ENCODE measurements at places on chromosomes 2 and 18. TPM values are rescaled to one million over a fixed set of nuclear protein-coding genes. Genes with fewer than 3 reads are reported as not detected.

The ALLC gene
- 1.2 TPM for polyA plus RNA-seq

The ALPG gene
- not detected for polyA plus RNA-seq

The CHPF gene
- 76.0 TPM for polyA plus RNA-seq

The CEBPZ gene
- 41.8 TPM for polyA plus RNA-seq

The IL18RAP gene
- 0.17 TPM for polyA plus RNA-seq

The STK39 gene
- 14.1 TPM for polyA plus RNA-seq

DNA sequence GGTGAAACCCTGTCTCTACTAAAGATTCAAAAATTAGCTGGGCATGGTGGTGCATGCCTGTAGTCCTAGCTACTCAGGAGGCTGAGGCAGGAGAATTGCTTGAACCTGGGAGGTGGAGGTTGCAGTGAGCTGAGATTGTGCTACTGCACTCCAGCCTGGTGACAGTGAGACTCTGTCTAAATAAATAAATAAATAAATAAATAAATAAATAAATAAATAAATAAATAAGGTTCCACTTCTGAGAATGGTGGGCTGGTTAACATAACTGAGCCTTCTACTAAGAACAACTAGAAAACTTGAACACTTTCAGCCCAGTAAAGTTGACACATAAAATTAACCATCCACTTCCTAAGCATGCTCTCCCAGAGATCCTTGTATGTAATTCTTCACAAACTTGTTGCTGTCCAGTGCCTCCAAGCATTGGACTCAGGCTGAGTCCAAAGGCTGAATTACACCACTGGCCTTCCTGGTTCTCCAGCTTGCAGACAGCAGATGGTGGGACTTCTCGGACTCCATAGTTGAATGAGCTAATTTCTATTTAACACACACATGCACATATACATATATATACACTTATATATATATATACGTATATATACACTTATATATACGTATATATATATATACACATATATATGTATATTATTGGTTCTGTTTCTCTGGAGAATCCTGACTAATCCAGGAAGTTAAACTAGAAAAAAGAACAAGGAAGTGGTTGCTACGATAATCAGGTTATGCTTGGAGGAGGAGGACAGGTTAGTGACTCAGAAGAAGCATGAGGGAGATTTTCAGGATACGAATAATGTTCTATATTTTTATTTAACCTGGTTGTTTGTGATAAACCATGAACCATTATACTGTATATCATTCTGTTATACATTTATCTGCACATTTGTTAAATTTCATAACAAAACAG, 348.8 kb downstream of the METTL4 start:
- no peak for DNase-seq
- no peaks in the 10 kb centered on the region for H3K4me1 ChIP-seq
- no peaks in the 10 kb centered on the region for H3K27me3 ChIP-seq
- H3K4me3 ChIP-seq = no peak overlapping the region

GRCh38 chr2:65393743-65394422, 38.5 kb downstream of the SPRED2 start:
- H3K27ac ChIP-seq = no peak overlapping the region
- peaks cover 11% of the 10 kb centered on the region for H3K4me1 ChIP-seq
- no peak overlapping the region for H3K4me3 ChIP-seq
- no peak for DNase-seq
- no peaks in the 10 kb centered on the region for H3K36me3 ChIP-seq
- H3K27me3 ChIP-seq = no peaks in the 10 kb centered on the region

DNA sequence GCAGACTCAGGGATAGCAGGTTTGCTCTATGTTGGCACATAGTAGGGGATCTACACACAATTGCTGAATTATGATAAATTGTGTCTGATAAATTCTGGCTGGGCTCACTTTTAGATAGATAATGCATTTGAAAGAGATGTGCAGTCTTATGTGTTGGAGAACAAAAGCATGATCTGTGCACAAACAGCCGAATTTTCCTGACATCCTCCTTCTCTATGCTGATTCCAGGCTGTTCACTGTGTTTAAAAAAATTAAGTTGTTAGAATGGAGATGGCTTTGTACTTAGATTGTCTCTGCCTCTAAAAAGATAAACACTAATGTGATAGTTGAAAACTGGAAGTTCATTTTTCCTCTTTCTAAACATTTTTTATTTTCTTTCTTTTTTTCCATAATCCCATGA, 2.1 kb downstream of the CERS6 start:
- no peak overlapping the region for H3K27ac ChIP-seq
- H3K27me3 ChIP-seq = no peaks in the 10 kb centered on the region
- peaks cover 2% of the 10 kb centered on the region for H3K4me1 ChIP-seq
- no peaks in the 10 kb centered on the region for H3K36me3 ChIP-seq

- DNase-seq = no peak
- H3K36me3 ChIP-seq = no peaks in the 10 kb centered on the region
- H3K4me3 ChIP-seq = no peak overlapping the region
- H3K27me3 ChIP-seq = no peaks in the 10 kb centered on the region
These were observed 176.1 kb downstream of the KLHL29 start for GRCh38 chr2:23561088-23561487.

GRCh38 chr18:35969676-35970075, 2.8 kb upstream of the RMP24 start:
- H3K27ac ChIP-seq = no peak overlapping the region
- H3K27me3 ChIP-seq = no peaks in the 10 kb centered on the region
- H3K4me1 ChIP-seq = no peaks in the 10 kb centered on the region
- no peaks in the 10 kb centered on the region for H3K36me3 ChIP-seq

GRCh38 chr18:11150271-11150615, 874 bp upstream of the PIEZO2 start:
- H3K27me3 ChIP-seq = no peaks in the 10 kb centered on the region
- H3K27ac ChIP-seq = no peak overlapping the region
- no peak for DNase-seq
- H3K4me3 ChIP-seq = no peak overlapping the region
- peaks cover 4% of the 10 kb centered on the region for H3K4me1 ChIP-seq

DNA sequence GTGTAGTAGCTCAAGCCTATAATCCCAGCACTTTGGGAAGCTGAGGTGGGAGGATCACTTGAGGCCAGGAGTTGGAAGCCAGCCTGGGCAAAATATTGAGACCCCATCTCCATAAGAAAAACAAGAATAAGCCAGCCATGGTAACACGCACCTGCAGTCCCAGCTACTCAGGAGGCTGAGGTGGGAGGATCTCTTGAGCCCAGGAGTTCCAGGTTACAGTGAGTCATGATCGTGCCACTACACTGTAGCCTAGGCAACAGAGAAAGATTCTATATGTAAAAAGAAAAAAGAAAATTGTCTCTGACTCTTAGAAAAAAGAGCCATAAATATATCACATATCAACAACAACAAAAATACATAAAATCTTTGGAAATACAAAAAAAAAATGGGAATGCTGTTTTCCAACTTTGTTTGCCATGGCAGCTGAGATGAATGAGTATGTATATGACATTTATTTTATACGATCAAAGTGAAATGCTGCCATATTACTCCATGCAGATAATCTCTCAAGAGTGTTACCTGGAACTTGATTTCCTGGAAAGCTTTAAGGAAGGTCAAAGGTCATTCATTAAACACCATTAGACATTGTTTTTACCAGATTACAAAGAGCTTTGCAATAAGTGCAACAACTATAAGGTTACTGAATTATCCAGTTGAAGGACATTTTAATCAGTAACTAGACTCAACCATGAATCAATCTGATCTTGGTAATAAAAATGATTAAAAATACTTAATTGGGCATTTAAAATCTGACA, 19.7 kb upstream of the DAPL1 start:
- H3K36me3 ChIP-seq = no peaks in the 10 kb centered on the region
- H3K4me3 ChIP-seq = no peak overlapping the region
- no peaks in the 10 kb centered on the region for H3K27me3 ChIP-seq
- peaks cover 3% of the 10 kb centered on the region for H3K4me1 ChIP-seq
- no peak overlapping the region for H3K27ac ChIP-seq

DNA sequence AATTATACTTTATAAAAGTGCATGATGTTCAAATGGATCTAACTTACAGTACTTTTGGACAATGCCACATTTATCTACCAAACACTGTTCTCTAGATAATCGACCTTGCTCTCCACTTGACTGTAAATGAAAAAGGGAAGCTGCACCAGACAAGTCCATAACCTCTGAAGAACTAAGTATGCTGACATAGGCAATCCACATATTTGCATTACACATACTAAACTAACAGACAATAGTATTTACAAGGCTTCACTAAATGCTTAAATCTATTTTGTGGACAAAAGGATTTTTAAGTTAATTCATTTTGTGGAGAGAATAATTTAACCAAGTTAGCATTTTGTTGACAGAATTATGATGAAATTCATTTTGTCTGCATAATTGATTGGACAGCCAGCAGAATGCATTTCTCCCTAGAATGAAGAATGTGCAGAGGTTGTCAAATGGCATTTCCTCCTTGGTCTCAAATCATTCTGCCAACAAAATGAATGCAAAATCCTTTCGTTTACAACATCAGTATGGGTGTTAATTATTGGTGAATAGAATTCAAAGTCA, 520.9 kb downstream of the CPS1 start:
- H3K4me3 ChIP-seq = no peak overlapping the region
- no peaks in the 10 kb centered on the region for H3K36me3 ChIP-seq
- H3K27me3 ChIP-seq = no peaks in the 10 kb centered on the region
- H3K27ac ChIP-seq = no peak overlapping the region

DNA sequence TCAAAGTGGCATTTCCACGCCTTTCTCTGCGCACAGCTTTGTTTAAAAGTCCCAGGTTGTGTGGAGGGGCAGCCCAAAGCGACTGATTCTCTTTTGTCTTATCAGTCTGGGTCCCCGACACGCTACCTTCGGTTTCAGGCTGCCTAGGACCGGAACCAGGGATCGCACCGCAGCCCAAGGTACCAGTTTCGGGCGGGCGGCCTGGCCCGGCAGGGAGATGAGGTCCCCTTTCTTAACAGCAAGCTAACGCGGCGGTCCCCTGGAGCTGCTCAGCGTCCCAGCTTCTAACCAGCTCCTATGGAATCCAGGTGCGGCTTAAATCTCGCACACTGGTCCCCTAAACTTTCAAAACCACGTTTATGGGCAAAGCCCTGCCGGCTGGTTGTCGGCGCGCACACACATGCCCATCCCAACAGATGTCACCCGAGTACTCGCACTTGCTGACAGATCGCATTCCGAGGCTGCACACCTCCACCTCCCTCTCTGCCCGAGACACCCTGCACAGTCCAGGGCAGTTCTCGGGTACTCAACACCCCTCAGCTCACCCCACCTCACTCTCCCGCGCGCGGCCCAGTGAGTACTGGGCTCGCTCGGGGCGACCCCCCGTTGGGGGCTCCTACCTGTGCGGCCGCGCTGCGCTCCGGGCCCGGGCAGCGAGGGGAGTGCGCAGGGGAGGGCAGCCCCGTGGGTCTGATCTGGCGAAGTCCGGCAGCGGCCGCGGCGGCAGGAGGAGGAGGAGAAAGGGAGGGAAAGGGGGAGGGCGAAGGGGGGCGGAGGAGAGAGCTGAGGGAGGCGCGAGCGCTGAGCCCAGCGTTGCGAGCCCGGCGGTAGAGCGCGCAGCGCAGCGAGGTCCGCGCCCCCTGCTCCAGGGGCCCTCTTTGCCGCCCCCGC, at the start of gene EFEMP1:
EFEMP1 (minus strand) TSS at position 692 of the 891 bp plus-strand sequence. CDS start 1,342 bp downstream, outside the sequence.
- peaks cover 1% of the 10 kb centered on the region for H3K4me1 ChIP-seq
- peak within 1 kb of the TSS; percentile 65 for H3K27ac ChIP-seq
- no peaks in the 10 kb centered on the region for H3K27me3 ChIP-seq

GRCh38 chr2:162556996-162557395, 213.1 kb downstream of the GCA start:
- H3K4me3 ChIP-seq = no peak overlapping the region
- no peaks in the 10 kb centered on the region for H3K4me1 ChIP-seq
- no peaks in the 10 kb centered on the region for H3K27me3 ChIP-seq
- H3K27ac ChIP-seq = no peak overlapping the region

DNA sequence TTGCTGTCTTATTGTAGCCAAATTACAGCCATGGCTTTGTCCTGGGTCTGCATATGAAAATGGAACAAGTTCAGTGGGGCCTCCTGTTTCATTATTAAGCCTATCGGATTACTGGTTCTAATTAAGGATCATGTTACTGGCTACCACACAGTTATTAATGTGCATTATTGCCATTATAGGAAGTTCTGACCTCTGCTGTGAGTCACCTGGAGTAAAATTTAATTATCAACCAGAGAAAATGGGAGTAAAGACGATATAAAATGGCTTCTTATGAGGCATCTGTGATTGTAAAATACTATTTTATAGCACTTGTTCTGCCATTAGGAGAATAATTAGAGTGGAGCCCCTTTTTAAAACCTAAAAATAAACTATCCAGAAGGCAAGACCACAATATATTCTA, 143.3 kb upstream of the ITGB6 start:
- DNase-seq = no peak
- H3K4me1 ChIP-seq = peaks cover 6% of the 10 kb centered on the region
- no peak overlapping the region for H3K4me3 ChIP-seq
- H3K27me3 ChIP-seq = no peaks in the 10 kb centered on the region
- H3K36me3 ChIP-seq = no peaks in the 10 kb centered on the region
- no peak overlapping the region for H3K27ac ChIP-seq

All from ovary (tissue), 10 donors.